ENCODE measurements at places on chromosomes 5 and 9. TPM values are rescaled to one million over a fixed set of nuclear protein-coding genes. Genes with fewer than 3 reads are reported as not detected.

GRCh38 chr9:83999141-83999918 is 18.7 kb downstream of the RMI1 start:
- DNase-seq, result no peak

The GOLPH3 gene
- 120 TPM for total RNA-seq

The TGFBI gene
- 254 TPM for total RNA-seq

The NMUR2 gene
- not detected for total RNA-seq

- no peak for DNase-seq
Measured at GRCh38 chr9:70569070-70569772, 154.8 kb upstream of the KLF9 start.
